ENCODE measurements at places on chromosomes 3 and 15.

- no peak for DNase-seq
Observed at GRCh38 chr3:148588291-148588690, 109.4 kb upstream of the AGTR1 start.

GRCh38 chr3:129001806-129002572, 885 bp downstream of the EFCC1 start:
- DNase-seq: no peak

DNA sequence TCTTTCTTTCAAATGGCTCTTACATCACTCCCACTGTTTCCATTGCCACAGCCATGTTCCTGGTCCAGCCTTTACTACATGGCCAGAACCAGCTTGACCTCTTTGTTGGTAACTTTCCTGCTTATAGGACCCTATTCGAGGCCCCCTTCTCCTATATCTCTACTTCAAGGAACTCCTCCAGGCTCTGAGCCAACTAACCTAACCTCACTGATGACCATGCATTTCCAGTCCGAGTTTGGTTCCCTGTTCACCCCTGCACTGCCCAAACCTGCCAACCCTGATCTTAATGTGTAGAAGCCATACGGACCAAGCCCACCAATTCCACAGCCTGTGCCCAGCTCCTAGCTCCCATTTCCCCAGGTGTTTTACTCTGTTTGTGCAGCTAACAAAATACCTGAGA, 38.4 kb upstream of the TIPARP start:
- no peak for DNase-seq

DNA sequence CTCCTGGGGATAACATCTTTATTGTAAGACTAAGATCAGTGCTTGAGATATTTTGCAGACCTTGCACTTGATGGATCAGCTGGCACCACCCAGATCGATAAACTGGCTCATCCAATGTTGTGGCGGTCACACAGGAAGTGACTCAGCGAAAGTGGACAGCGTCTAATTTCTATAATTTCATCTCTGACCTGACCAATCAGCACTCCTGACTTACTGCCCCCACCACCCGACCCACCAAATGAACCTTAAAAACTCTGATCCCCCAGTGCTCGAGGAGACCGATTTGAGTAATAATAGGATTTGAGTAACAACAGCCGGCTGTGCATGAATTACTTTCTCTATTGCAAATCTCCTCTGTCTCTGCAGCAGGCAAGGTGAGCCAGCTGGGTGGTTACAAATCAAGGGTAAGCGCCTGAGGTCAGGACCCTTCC, 62.7 kb upstream of the RNU6-1 start:
- no peak for DNase-seq

DNA sequence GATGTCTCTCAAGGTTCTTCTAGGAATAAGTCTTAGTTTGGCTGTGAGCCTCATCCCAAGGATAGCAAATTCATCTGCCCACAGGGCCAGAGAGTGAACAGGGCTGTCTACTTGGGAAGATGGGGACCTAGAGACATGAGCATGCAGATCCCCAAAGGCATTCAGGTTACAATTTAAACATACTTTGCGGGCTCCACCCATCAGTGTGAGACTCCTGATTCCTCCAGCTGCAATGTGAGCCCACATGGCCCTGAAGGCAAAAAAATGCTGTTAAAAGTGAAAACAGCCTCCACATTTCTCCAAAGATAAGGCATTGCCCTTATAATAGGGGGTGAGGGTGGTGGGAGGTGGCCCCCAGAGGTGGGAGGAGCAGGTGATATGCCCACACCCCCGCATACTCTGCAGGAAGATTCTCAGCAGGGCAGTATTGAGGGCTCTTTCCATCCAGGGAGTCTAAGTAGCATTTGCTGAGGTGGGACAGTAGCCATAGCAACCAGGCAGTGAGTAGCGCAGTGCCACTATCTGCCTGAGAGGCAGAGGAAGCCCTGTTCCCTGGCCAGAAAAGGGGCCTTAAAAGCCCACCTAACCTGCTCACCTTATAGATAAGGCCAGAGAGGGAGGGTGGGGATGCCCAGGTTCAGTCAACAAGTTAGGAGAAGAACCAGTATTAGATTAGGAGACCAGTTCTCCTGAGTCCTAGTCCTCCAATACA, 31.2 kb downstream of the TGM4 start:
- DNase-seq: no peak

- no peak for DNase-seq
Observed at GRCh38 chr3:108305484-108306172, 9.3 kb downstream of the HHLA2 start.

DNA sequence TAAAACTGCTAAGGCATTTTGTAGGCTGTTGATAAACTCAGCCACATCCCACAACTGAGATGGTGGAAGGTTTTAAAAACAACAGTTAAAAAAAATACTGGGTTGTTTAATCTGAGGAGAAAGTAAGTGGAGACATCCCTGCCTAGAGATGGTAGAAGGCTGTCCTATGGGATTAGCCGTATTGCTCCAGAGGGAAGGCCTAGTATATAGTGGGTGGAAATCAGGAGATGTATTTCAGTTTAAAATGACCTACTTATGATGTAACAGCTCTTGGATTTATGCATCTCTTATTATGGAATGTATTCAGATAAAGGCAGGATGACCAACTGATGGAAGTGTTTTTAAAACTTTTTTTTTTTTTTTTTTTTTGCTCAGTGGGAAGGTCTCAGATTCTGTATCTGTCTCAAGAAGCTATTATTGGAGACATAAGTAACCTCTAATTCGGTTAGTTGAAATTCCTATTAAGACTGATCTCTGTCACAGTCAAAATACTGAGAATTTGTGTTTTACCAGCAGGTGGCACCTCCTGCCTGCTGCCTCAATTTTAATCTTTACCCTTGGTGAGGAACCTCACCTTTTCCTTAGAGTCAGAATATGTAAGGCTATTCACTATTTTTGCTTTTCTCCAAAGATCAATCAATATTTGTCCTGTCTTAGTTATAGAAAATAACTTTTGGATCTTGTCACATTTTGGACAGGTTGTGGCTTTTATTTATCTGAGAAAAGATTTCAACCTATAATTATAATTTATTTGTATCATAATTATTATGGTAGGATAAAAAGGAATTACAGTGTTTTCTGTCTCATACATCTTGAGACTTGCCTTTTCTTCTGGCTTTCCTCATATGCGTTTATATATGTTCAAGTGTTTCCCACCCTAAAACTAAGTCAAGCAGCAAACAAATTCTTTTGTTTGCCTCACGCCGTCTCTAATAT, 63.0 kb downstream of the VPS8 start:
- no peak for DNase-seq

GRCh38 chr3:86774082-86774691, 216.8 kb downstream of the VGLL3 start:
- DNase-seq: no peak

All from stimulated activated CD8-positive, alpha-beta memory T cell treated with anti-CD3 and anti-CD28 coated beads, Interleukin-12 subunit alpha, Interleukin-12 subunit beta, amount 100 ng/mL, for 1 hour (primary cell).